Heart right ventricle (tissue), 16 donors: ENCODE measurements at places on chromosomes 4 and X. TPM values are rescaled to one million over a fixed set of nuclear protein-coding genes. Genes with fewer than 3 reads are reported as not detected.

IL2 gene
- total RNA-seq: not detected

PHOX2B gene
- not detected for total RNA-seq

FAM9B gene
- not detected for total RNA-seq

HSD17B10 gene
- 96.1 TPM for total RNA-seq

MAGEB18 gene
- not detected for total RNA-seq

DGKK gene
- total RNA-seq: 0.02 TPM

UGT8 gene
- total RNA-seq: not detected
